ENCODE measurements at places on chromosomes 2 and 18.

- DNase-seq = no peak
Measured at GRCh38 chr2:227052879-227053278, 111.1 kb downstream of the COL4A4 start.

- DNase-seq = no peak
Measured at GRCh38 chr2:163774862-163775261, 39.1 kb upstream of the FIGN start.

DNA sequence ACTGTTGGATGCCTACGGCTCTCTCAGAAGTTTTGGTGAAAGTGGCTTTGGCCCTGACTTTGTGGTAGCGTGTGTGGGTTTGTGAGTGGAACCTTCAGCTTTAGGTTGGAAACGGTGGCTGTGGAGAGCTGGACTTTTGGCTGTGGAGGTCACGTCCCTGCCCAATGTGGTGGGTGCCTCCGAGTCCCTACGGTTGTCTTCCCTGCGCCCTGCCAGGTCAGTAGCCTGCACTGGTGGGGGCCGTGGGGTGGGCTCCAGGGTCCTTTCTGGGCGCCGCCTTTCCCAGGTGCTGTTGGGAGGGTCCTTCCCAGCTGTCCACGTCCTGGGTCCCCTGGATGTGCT lies 11.1 kb downstream of the COLEC11 start:
- DNase-seq = no peak

DNA sequence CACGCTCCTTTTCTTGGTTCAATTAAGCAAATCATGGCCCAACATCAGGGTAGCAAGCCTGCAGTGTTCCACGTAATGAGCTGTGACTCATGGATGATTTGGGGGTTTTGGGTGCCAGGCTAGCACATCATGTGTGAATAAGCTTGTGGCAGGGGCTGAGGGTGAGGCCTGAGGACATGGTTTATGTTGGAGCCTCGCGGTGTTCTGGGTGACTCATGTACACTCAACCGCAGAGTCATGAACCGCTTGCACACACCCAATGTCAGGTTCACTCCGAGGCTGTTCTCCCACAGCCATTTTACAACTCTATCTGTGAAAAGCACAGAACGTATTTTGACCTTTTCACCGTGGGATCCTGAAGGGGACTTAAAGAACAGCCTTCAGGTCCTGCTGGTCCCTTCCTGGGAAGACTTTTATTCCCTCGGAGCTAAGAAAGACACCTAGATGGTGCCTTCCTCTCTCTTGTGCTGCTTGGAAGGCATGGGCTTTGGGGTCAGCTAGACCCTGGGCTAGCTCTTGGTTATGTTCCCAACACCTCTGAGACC lies 139.9 kb upstream of the ZEB2 start:
- DNase-seq = peak; percentile 1

DNA sequence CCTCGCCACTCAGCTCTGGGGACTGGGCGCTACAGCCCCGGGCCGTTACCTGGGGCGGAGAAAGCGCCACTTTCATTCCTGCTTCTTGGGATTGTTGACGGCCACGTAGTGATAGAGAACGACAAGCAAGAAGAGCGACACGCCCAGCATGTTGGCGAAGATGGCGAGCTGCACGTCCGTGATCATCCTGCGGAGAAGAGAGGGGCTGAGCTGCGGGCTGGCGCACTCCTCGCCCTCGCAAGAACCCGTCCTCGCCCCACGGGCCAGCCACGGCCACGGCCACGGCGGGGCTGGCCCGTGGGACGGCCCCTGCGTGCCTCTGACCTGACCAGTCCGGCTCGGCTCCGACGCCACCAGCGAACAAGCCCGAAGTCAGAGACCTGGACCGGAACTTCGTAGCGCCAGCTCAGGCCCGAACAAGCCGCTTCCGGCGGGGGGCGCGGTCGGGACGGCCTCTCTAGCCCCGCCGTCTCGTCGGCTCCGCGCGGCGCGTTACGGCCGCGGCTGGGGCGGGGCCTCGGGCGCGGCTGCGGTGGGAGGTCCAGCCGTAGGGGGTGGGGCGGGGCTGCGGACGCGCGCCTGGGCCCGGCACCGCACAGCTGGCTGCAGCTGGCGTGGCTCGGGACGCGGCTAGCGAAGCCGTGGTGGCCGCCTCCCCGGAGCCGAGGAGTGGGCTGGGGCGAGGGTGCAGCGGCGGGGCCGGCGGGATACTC lies at the start of gene OST4:
Gene OST4 (minus strand): TSS at position 378 of the 713 bp plus-strand sequence.
- peak; percentile 81 for DNase-seq

DNA sequence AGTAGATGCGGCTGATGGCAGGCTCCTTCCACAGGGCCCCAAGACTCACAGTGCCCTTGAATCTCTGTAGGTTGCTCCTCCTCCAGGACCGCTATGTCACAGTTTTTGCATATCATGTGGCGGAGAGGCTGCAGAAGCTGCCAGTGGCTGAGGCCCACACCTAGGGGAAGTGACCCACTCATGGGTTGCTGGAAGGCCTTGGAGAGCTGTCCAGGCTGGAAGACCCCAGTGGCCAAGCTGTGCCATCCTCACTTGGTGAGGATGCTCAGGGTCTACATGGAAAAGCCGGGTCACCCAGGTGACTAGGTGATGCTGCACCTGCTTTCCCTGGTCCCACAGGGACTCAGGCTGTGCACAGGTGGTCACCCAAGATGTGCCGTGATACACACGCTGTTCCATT lies 90.6 kb downstream of the SEPTIN10 start:
- no peak for DNase-seq

DNA sequence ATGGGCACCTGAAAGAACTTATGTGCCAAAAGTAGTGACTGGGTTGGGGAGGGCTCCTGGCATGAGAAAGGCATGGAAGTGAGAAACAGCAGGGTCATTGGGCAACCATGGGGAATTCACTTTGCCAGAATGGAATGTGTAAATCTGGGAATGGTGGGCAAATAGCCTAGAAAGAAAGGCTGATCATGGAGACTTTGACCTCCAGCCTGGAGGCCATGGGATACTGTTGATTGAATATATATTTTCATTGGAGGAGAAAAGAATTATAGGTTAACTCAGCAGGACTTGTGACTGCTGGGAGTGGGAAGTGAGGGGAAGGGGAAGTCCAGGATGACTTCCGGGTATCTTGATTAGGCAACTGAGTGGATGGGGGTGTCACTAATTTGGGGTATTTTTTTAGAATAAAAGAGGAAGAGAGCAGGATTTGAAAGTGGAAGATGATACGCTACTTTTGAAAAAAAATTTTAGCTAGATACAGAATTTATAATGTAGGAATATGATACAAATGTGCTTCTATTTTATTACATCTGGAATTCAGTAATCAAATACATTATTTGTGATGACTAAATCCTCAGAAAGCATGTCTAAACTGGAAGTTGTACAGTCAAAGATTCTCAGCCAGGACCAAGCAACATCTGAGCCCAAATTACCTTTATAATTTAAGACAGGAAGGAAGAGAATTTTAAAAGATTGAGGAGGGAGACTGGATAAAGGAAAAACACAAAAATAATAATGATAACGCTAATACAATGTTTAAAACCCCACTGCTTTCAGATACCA lies 116.2 kb downstream of the GATA6 start:
- no peak for DNase-seq

GRCh38 chr2:68825866-68826265 lies 45.3 kb downstream of the BMP10 start:
- DNase-seq = no peak

GRCh38 chr18:11905613-11906012 lies 2.5 kb downstream of the MPPE1 start:
- no peak for DNase-seq

- DNase-seq = no peak
Measured at GRCh38 chr2:178700922-178701342, 106.3 kb downstream of the TTN start.

GRCh38 chr18:48404716-48405507 lies 4.3 kb downstream of the ZBTB7C start:
- DNase-seq = no peak

DNA sequence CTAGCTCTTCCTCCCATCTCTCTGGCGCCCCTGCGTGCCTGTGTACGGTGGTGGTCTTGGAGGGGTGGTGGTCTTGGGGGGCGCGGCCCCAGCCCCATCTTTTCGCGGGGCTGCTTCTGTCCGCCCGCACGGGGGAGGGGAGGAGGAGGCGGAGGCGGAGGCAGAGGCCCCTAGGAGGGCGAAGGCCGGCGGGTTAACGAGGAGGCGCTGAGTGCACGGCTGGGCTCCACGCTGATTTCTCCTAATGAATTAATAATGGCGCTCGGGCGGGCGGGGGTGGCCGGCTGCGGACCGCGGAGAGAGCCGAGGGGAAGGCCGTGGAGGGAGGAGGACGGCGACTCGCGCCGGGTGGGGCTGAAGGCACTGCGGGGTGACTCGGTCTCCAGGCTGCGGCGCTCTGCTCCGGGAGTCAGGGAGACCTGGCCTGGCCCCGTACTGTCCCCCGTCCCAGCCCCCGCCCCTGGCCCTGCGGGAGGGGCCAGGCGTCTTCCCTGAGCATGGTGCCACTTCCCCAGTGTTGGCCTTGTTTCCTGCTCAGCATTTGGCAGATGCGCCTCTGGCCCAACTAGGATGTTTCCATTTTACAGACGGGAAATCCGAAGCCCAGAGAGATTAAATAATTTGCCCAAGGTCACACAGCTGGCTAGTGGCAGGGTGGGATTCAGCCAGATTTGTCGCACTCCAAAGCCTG lies 6.0 kb downstream of the GAREM2 start:
- no peak for DNase-seq

DNA sequence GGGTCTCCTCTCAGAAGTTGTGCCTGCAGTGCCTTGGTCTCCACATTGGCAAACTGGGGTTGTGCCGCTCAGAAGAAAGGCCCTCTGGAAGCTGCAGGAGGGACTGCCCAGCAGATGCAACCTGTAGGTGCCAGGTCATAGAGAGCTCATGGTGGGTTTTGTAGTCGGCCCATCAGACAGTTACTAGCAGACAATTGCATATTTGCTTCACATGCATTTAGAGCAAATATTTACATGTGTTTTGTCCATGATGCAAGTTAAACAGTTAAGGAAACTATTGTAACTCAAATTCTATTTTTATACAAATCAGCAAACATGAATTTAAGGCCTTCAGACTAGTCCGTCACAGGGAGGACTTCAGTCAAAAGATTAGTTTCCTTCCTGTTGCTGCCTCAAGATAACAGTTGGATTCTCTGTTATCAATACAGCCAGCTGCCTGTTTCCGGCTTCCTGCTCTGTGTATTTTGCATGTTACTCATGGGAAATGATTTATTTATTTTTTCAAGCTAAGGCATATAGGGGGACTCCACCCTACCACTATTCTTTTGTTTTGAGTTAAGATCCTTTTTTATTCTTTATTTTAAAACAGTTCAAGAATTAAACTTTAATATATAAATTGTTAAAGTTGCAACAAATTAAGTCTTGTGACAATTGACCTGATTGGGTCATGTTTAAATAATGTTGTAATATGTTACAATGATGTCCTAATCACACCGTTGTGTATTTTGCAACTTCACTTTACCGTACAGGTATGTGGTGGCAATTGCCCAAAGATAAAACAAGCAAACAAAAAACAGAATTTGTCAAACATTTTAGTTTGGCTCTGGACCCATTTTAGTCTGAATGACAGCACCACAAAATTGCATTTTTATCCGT lies 133.5 kb downstream of the SPTBN1 start:
- DNase-seq = no peak

DNA sequence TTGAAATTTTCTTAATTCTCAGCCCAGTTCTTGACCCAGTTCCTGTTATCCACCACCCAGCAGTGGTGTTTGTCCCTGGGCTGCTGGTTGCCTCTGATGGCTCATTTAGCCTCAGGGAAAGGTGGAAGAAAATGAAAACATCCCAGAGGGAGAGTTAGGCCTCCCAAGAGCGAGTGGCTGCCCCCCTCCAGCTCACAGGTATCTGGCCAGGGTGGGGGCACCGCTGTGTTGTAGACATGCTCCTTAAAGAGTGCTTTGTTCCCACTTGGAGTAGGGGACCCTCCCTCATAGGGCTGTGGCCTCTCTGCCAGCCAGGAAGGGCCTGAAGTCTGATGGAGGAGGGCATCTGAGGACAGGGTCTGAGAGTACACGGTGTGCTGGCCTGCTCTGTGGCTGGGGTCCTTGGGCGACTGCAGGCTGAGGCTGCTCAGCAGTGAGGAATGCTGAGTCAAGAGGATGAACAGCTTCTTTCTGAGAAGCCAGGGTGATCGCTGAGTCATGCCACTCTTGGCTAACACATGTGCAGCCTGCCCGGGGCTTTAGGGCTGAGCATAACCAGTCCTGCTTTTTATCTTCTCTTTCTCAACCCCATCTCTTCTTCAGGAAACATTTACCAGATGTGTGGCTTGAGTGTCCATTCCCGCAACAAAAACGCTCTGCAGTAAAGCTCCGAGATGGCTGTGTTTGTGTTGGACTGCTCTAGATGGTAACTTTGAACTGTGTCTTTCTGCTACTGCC lies 72.3 kb downstream of the IL1R2 start:
- no peak for DNase-seq

DNA sequence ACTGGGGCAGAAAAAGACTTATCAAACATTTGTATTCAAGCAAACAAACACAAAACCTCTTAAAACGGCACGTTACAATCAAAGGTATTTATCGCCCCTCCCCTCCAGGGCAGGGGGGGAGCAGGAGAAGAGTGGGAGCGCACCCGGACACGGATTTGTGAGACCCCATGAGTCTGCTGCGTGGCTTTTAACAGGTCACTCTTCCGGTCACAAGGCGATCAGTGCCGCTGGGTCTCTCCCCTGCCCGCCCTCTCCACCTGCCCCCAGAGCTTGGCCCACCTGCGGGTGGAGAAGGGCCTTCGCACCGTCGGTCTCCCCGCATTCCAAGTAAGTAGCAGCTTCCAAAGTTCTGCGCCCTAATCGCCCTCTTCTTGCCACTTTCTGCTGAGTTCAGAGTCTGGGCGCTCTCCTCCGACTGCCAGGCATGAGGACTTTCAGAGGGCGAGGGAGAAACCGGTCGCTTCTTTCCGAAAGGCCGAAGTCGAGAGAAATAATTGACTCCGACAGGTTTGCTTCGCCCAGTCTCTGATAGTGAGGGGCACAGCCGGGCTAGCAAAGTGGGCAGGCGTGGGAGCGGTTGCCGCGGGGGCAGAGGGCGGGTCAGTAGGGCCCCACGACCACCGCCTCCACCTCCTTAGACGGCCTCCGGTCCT lies 800 bp downstream of the RPRM start:
- DNase-seq = no peak

DNA sequence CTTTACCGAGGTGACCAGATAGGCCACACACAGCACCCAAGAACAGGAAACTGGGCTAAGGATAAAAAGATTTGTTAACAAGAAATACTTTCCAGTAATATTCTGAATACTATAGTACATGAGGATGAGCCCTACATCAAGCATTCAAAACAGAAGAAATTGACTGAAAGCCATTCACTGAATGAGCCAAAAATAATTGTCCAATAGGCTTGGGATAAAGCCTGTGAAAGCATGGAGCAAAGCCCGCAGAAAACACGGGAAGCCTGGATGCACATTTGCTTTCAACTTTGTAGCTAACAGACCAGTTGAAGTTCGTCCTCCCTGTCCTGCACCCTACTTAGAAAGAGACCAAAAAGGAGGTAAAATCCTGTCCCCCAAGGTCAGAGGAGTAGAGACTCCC lies 56.3 kb downstream of the DIPK1C start:
- no peak for DNase-seq

Data from activated T-cell treated with anti-CD3 and anti-CD28 coated beads for 1 hour (primary cell).